CD8-positive, alpha-beta T cell (primary cell): ENCODE measurements at places on chromosomes 2 and 18. TPM values are rescaled to one million over a fixed set of nuclear protein-coding genes. Genes with fewer than 3 reads are reported as not detected.

The TRIB2 gene
- total RNA-seq, result 46.6 TPM

The MGAT4A gene
- total RNA-seq, result 226 TPM

The TBC1D8 gene
- total RNA-seq, result 0.47 TPM

The CIB4 gene
- not detected for total RNA-seq

The CGREF1 gene
- total RNA-seq, result not detected

The ANO7 gene
- total RNA-seq, result 0.30 TPM

The L3MBTL4 gene
- total RNA-seq, result 0.19 TPM

The CFAP65 gene
- total RNA-seq, result not detected

The DNAJC10 gene
- 27.9 TPM for total RNA-seq

The MAB21L4 gene
- total RNA-seq, result not detected

The SERPINB11 gene
- total RNA-seq, result not detected

The ASTL gene
- 17.5 TPM for total RNA-seq

The PRSS56 gene
- not detected for total RNA-seq

The HOXD9 gene
- total RNA-seq, result not detected

The EMILIN1 gene
- total RNA-seq, result not detected

The RUFY4 gene
- total RNA-seq, result 0.33 TPM

The CNTNAP5 gene
- not detected for total RNA-seq

The FZD7 gene
- total RNA-seq, result 0.73 TPM

The CCDC141 gene
- total RNA-seq, result 28.2 TPM

The KIAA2012 gene
- total RNA-seq, result not detected

The ZAP70 gene
- total RNA-seq, result 512 TPM

The RAPGEF4 gene
- total RNA-seq, result 1.4 TPM

The FN1 gene
- not detected for total RNA-seq

The VWA3B gene
- total RNA-seq, result not detected

The ANKRD29 gene
- not detected for total RNA-seq

The IL36RN gene
- total RNA-seq, result not detected

The MYO7B gene
- 0.33 TPM for total RNA-seq

The GATA6 gene
- total RNA-seq, result 4.0 TPM

The CHMP1B gene
- total RNA-seq, result 71.2 TPM

The NYAP2 gene
- not detected for total RNA-seq

The IGFBP5 gene
- total RNA-seq, result not detected

The UGT1A7 gene
- total RNA-seq, result not detected

The DPP10 gene
- total RNA-seq, result not detected

The RGPD3 gene
- 0.28 TPM for total RNA-seq
